WTC11 (cell line): ENCODE measurements at places on chromosomes 2 and 18. TPM values are rescaled to one million over a fixed set of nuclear protein-coding genes. Genes with fewer than 3 reads are reported as not detected.

GRCh38 chr2:138018866-138019688 is 54.8 kb downstream of the HNMT start:
- no peak for DNase-seq

GRCh38 chr2:80461505-80462197 is 157.1 kb upstream of the LRRTM1 start:
- DNase-seq = peak; percentile 26

DNA sequence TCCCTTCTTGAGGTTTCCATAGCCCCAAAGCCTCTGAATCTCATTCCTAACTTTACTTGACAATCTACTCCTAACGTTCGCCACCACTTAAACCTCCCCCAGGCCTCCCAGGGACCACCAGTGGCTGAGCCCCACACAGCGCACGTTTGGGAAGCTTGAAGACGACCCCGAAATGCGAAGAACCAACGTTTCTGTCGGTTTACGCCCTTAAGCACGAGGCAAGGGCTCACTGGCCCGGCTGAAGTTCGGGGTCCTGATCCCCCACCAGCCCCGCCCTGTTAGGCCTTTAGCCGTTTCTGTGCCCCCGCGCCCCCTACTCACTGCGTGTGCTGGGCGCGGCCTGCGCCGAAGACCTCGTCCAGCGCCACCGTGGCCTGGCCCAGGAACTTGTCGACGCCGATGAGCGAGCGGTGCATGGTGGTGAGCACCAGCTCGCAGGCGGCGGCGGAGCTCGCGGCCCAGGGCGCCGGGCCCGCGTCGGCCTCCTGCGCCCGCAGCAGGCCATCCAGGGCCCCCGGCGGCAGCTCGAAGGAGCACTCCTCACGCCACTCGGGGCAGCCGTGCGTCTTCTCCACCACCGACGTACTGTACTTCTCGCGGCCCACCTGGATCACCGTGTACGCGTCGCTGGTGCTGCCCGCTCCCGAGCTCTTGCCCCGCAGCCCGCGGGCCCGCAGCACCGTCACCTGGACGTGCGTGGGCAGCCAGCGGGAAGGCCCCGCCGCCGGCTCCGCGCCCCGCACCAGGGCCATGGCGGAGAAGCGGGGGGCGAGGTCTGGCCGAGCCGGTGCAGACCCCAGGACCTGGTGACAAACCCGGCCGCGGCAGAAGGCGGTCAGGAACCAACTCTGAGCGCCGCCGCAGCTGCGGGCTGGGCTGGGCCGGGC is 479 bp downstream of the RAB11FIP5 start:
- DNase-seq = peak; percentile 58

- DNase-seq = no peak
Measured at GRCh38 chr2:85032621-85033020, 61.7 kb downstream of the KCMF1 start.

DNA sequence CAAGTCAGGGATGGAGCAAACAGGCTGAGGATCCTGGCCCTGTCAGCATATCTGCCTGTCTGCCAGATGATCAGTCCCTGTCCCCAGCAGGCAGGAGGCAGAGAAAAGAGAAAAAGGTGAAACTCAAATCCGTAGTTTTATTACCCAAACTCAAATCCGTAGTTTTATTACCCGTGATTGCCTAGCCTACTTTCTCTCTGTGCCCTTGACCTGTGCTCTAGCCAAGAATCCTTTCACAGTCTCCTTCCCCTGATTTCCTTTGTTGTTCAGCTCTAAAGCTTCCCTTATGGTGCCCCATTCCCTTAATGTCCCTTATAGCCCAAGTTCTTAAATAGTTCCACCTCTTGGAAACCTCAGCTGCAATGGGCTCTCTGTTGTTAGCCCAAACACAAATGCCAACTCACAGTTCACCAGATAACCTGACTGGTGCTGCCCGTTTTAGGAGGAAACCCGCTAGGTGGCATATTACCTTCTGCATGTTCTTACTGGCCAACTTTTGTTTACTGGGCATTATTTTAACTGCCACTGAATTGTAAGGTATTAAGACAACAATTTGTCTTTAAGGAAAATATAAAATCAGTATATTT is 125.7 kb upstream of the FZD5 start:
- no peak for DNase-seq

GRCh38 chr2:201254081-201254730 is 6.1 kb upstream of the CASP8 start:
- DNase-seq = peak; percentile 50

DNA sequence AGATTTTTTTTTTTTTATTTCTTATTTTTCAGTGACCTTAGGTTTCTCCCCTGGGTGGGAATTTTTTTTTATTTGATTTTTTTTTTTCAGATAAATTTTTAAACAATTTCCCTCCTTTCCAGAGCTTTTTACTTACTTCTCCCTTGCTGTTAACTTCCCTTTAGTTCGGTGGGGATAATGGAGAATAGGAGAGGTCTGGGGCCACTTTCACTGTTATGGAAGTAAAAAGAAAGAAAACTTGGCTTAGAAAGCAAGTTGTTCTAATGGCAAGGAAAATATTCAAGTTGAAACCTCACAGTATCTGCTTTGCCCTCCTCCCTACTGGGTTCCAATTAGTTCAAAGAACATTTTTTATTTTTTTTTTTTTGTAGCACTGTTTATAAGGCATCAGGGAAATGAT is 537.1 kb upstream of the NXPH2 start:
- DNase-seq = no peak

DNA sequence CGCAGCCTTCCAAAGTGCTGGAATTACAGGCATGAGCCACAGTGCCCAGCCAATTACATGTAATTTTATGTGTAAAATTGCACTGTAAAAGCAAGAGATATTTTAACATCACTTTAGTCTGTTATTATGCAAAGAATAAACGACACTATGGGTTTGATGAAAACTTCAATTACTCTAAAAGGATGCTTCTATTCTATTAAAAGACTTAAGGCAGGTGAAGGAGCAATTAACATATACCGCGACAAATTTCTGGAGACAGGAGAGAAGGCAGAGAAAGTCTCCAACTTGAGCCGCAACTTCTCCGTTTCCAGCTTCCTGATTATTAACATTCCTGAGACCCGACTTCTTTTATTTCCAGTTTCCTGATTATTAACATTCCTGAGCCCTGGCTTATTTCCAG is 53.7 kb downstream of the FAM210A start:
- no peak for DNase-seq

GRCh38 chr2:238064376-238064775 is 3.6 kb downstream of the SCLY start:
- DNase-seq = no peak

- DNase-seq = no peak
Measured at GRCh38 chr18:28466204-28466603, 289.3 kb upstream of the CDH2 start.

GRCh38 chr2:95539836-95540235 is 52.0 kb upstream of the TRIM43 start:
- DNase-seq = no peak

DNA sequence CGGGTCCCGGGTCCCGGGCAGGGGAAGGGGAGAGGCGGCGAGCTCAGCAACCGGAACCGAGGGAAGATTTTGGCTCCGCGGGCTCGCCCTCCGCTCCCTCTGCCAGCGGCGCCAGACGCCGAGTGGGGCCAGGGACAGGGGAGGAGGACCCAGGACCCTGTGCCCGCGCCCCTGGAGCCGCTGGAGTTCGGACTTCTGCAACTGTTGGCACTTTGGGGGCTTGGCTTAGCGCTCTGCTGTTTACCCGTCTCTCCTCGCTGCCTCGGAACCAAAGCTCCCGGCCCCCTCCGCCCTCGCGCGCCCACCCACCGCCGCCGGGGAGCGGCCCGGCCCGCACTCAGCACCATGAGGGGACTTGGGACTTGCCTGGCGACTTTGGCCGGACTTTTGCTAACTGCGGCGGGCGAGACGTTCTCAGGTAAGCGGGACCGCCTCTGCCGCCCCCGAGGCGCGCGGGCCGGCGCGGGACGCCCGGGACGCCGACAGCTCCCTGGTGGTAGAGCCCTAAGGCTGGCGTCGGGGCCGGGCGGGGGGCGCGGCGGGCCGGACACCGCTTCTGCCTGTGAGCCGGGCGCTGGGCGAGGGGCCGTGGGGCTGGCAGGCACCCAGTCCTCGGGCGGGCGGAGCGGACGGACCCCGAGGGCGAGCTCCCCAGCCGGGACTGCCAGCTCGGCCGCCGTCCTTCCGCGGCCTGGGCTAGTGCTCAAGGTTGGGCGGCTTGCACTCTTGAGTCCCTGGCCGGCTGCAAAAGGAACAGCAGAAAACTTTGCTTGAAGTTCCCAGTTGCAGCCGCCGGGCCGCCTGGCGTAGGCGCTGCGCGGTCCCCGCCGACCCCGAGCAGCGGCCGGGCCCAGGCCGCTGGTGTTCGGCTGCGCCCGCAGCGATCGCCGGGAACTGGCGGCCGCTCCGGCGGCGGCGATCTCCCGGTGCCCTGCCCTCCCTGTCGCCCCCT is 634 bp downstream of the PTPRM start:
- DNase-seq = peak; percentile 58

GRCh38 chr2:127041259-127041970 is 65.5 kb downstream of the BIN1 start:
- no peak for DNase-seq

DNA sequence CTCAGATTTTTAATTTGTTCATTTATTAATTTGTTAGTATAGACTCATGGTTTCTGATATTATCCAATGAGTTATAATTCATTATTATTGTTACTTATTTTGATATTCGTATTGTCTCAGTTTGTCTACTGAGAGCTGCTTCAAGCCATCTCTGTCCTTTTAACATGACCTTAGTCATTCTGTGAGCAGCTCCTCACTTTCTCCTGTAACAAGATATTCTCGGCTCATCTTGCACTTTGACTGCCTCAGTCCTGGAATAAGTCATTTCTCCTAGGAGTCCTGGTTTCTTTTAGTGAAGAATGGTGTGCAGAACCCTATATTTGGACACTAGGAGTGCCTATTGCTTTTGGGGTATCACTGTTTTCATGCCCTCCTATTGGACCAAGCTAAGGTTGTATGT is 13.2 kb downstream of the ASB1 start:
- DNase-seq = no peak

GRCh38 chr2:39159283-39159682 is 38.4 kb upstream of the SOS1 start:
- DNase-seq = no peak

GRCh38 chr2:169771612-169772011 is 27.1 kb upstream of the SSB start:
- no peak for DNase-seq

DNA sequence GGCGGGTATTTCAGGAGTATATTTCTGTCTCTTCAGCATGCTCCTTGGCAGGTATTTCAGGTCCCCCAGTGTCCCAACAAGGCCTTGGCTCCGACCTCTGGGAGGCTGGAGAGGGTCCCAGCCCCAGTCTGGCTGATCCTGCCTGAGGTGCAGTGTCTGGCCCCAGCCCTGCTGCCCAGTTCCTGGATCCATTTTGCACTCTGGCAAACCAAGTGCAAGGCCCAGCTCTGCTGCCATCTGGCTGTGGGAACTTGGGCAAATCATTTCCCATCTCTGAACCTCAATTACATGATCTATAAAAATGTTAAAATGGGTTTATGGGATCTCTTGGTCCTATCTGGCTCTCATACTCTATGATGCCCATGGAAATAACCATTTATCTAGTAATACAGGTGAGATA is 63.6 kb downstream of the ZBTB7C start:
- DNase-seq = peak; percentile 22

DNA sequence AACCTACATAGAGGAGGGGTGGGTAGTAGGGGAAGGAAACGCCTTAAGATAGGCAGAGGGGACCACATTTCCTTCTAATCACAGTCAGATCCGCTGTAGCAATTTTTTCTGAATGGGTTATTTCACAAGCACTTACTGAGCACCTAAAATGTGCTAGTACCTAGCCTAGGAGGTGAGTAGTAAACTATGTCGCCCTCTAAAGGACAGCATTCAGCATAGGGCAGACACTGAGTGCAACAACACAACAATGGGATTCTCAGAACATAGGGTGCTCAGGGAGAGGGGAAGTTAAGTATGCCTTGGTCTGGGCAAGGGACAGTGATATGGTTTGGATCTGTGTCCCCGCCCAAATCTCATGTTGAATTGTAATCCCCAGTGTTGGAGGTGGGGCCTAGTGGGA is 166.1 kb upstream of the RAB6C start:
- DNase-seq = no peak

- no peak for DNase-seq
Measured at GRCh38 chr2:171718720-171719119, 31.5 kb downstream of the DYNC1I2 start.

DNA sequence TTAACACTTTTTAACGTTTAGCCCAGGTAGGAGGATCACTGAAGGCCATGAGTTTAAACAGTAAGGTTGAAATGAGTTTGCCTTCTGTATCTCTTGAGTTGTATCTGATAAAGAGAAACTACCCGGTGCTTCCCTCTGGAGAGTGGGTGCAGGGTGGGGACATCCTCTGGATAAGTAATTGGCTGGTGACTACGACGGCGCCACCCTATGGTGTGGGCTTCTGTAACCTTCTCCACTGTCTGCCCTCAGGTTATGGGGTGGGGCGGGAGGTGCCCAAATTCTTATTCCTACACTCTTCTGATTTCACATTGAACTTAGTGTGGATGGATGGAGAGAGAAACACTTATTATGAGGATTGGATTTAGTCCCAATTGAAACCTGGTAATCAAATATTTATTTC is 68.8 kb downstream of the LDLRAD4 start:
- no peak for DNase-seq

GRCh38 chr18:42549596-42549995 is 565.9 kb downstream of the RIT2 start:
- DNase-seq = no peak

- DNase-seq = peak; percentile 12
Measured at GRCh38 chr18:64330161-64330560, 181.3 kb upstream of the LINC00305 start.

GRCh38 chr18:36471393-36471792 is 173.9 kb downstream of the FHOD3 start:
- no peak for DNase-seq

CD207 gene
- not detected in 3 replicates for total RNA-seq

CSRNP3 gene
- total RNA-seq = 7.3 to 8.0 TPM (median 8.0 TPM) in 3 replicates

ID2 gene
- total RNA-seq = 38.6 to 55.0 TPM (median 47.0 TPM) in 3 replicates

PCARE gene
- total RNA-seq = not detected in 3 replicates

AGXT gene
- 0.16 to 0.37 TPM (median 0.24 TPM) in 3 replicates for total RNA-seq

DQX1 gene
- total RNA-seq = 1.2 to 1.9 TPM (median 1.3 TPM) in 3 replicates

GDF7 gene
- total RNA-seq = 0.18 to 0.55 TPM (median 0.23 TPM) in 3 replicates

RPRM gene
- total RNA-seq = 25.4 to 29.0 TPM (median 28.1 TPM) in 3 replicates

ACMSD gene
- not detected in 3 replicates for total RNA-seq

EMILIN1 gene
- 3.0 to 4.0 TPM (median 3.5 TPM) in 3 replicates for total RNA-seq

RTN4 gene
- total RNA-seq = 175 to 202 TPM (median 178 TPM) in 3 replicates

TBR1 gene
- not detected in 3 replicates for total RNA-seq

LONRF2 gene
- 0.33 to 0.57 TPM (median 0.55 TPM) in 3 replicates for total RNA-seq
